ENCODE measurements at places on chromosomes 5 and 9. TPM values are rescaled to one million over a fixed set of nuclear protein-coding genes. Genes with fewer than 3 reads are reported as not detected.

The DCTN3 gene
- total RNA-seq, result 115 TPM

The SLC4A9 gene
- 0.10 TPM for total RNA-seq

The MAMDC4 gene
- 26.0 TPM for total RNA-seq

The IL33 gene
- not detected for total RNA-seq

The PCDHB10 gene
- not detected for total RNA-seq

The MARCHF6 gene
- 85.8 TPM for total RNA-seq

The PCDHGA12 gene
- 0.12 TPM for total RNA-seq

The SEMA5A gene
- total RNA-seq, result 0.05 TPM

The SLC45A2 gene
- total RNA-seq, result 0.34 TPM

The LCN12 gene
- total RNA-seq, result 3.2 TPM

The RAB14 gene
- total RNA-seq, result 60.5 TPM

The DDX4 gene
- 0.83 TPM for total RNA-seq

The PIP5K1B gene
- total RNA-seq, result 4.7 TPM

The SPDL1 gene
- total RNA-seq, result 30.8 TPM

The RAD17 gene
- 24.0 TPM for total RNA-seq

The PCDHAC2 gene
- total RNA-seq, result not detected

The SPATA6L gene
- 0.32 TPM for total RNA-seq

The OTP gene
- total RNA-seq, result not detected

The OR1Q1 gene
- total RNA-seq, result not detected

The BNC2 gene
- total RNA-seq, result not detected

The STK32A gene
- total RNA-seq, result not detected

The GABRA1 gene
- total RNA-seq, result not detected

The TMEM252 gene
- not detected for total RNA-seq

The PRUNE2 gene
- 1.6 TPM for total RNA-seq

The MBLAC2 gene
- 5.5 TPM for total RNA-seq

The CD14 gene
- 0.56 TPM for total RNA-seq

The GCNT4 gene
- 2.4 TPM for total RNA-seq

The ACOT12 gene
- not detected for total RNA-seq

The ADAMTSL2 gene
- not detected for total RNA-seq

The HSPB3 gene
- not detected for total RNA-seq

The KIF4B gene
- total RNA-seq, result 0.07 TPM

The F12 gene
- 0.22 TPM for total RNA-seq

The ROPN1L gene
- total RNA-seq, result 3.0 TPM

The BICD2 gene
- total RNA-seq, result 28.2 TPM

The PLAC8L1 gene
- total RNA-seq, result 0.96 TPM

The NFIL3 gene
- total RNA-seq, result 46.3 TPM

The AK8 gene
- total RNA-seq, result 0.17 TPM

The SLC6A19 gene
- total RNA-seq, result not detected
